ENCODE measurements at places on chromosomes 3 and 15. TPM values are rescaled to one million over a fixed set of nuclear protein-coding genes. Genes with fewer than 3 reads are reported as not detected.

DNA sequence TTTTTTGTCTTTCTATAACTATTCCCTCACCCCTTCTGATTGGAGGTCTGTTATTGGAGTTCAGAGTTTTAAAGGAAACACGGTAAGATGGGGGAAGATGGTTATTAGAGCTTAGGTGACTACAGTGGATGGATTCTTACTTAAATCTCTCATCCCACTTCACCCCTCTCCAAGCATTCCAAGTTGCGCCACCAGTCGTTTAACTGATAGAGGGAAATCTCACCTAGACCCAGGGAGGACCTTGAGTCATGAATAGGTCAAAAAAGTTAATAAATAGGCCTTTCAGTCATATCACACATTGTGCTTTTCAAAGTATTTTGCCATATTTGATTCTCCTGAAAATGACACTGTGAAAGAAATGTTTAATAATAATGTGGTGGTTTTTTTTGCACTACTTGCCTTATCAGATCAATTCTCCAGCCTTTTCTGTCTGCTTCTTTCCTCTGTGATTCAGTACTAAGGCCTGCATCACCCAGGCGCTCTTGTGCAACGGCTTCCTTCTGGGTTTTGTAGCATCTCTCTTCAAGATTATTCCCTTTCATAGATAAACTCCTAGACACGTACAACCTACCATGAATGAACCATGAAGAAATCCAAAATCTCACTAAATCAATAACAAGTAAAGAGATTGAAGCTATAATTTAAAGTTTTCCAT is 100.4 kb upstream of the TGFBR2 start:
- no peak for DNase-seq

SEMA3G gene
- 13.2 TPM for total RNA-seq

UBA7 gene
- 86.4 TPM for total RNA-seq

GRCh38 chr3:38805765-38806386 is 10.1 kb downstream of the SCN10A start:
- DNase-seq: peak; percentile 48

- no peak for DNase-seq
Observed at GRCh38 chr3:114218578-114219185, 18.7 kb downstream of the ZNF80 start.

RTP3 gene
- total RNA-seq: not detected

GRCh38 chr3:96657710-96658109 is 156.7 kb upstream of the EPHA6 start:
- DNase-seq: no peak

- no peak for DNase-seq
Observed at GRCh38 chr3:108076564-108076963, 14.3 kb downstream of the CD47 start.

GABRB3 gene
- 3.6 TPM for total RNA-seq

DNA sequence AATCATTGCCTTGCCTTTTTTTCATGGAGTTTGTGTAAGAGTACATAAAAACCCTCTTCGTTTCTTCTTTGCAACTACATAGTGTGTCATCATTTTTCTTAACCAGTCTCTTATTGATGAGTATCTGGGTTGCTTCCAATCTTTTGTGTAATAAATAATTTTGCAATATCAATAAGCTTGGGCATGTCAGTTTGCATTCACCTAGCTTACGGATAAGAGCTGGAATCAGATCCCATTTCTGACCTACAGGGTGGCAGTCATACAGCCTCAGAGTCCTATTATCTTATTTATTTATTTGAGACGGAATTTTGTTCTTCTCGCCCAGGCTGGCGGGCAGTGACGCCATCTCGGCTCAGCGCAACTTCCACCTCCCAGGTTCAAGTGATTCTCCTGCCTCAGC is 18.3 kb downstream of the ANP32A start:
- no peak for DNase-seq

GRCh38 chr15:46296797-46297196 is 662.0 kb downstream of the SQOR start:
- DNase-seq: no peak

PTX3 gene
- total RNA-seq: 16.5 TPM

DNA sequence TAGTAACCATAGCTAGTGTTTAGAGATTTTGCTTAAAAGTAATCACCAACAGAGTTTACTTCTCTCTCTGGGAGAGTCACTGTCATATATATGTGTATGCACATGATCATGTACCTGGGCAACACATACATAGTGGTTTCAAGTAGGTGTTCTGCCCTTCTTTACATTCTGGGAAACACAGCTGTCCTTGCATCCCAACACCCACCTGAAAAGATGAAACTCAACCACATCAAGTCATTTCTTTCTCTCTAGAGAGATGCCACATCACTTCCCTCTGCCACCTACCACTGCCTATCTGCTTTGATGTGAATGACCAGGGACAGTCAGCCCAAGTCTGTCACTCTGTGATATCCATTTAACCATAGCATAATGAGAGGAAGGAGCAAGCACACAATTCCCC is 155.8 kb upstream of the GADL1 start:
- DNase-seq: no peak

DNA sequence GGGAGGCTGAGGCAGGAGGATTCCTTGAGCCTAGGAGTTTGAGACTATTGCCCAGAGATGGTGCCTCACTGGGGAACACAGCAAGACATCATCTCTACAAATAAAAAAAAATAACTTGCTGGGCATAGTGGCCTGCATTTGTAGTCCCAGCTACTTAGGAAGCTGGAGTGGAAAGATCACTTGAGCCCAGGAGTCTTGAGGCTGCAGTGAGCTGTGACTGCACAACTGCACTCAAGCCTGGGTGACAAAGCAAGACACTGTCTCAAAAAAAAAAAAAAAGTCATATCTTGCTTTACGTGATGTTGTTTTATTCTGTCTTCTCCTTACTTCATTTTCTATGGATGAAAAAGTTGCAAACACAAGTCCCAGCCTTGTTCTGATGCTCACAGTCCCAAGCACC is 14.1 kb downstream of the GATM start:
- DNase-seq: no peak

- DNase-seq: peak; percentile 83
Observed at GRCh38 chr3:142828703-142829305, 60.1 kb downstream of the PCOLCE2 start.

- DNase-seq: peak; percentile 91
Observed at GRCh38 chr3:193843474-193844301, 250.7 kb downstream of the OPA1 start.

- no peak for DNase-seq
Observed at GRCh38 chr3:114101101-114101500, 44.6 kb downstream of the QTRT2 start.

GRCh38 chr3:185583925-185584324 is 2.2 kb upstream of the SENP2 start:
- DNase-seq: no peak

Data from body of pancreas (tissue), 4 donors.